ENCODE measurements at places on chromosomes 11 and 22.

DNA sequence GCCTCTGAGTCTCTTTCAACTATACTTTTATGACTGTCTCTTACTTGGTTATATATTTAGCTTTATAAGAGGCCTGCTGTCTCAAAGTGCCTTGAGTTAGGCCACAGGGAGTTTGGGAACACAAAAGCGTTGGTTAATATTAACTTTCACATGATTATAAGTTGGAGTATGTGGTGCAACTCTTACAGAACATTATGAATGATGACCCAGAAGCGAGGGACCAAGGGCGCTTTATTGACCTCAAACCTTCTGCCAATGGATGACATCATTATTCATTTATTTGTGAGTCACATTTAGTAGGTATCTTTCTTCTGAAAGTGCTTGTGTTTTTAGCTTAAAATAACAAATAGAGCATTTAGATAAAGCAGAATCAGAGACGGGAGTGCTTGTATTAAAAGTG, 298.0 kb upstream of the ZC3H12C start:
- no peak for DNase-seq

- DNase-seq, result no peak
Measured at GRCh38 chr11:27305751-27306150, 57.3 kb downstream of the CCDC34 start.

DNA sequence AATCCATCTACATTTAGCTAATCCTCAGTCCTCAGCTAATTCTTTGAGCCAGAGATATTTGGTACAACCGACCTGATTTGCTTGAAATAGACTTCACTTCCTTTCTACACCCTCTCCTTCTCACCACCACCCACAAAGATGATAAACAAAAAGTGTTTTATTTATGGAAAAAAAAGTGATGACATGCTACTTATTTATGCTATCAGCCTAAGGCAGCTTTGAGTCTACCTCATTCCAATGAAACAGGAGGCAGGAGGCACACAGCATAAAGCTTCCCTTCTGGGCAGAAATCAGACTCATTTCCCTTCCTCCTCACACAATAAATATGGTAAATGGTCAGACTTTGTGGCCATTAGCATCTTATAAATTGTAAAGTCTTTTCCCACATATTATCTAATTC, 325.7 kb downstream of the SOX6 start:
- no peak for DNase-seq

- no peak for DNase-seq
Measured at GRCh38 chr11:72436661-72437060, 2.3 kb upstream of the CLPB start.

GRCh38 chr11:80167766-80168165, 726.9 kb upstream of the TENM4 start:
- DNase-seq, result no peak

DNA sequence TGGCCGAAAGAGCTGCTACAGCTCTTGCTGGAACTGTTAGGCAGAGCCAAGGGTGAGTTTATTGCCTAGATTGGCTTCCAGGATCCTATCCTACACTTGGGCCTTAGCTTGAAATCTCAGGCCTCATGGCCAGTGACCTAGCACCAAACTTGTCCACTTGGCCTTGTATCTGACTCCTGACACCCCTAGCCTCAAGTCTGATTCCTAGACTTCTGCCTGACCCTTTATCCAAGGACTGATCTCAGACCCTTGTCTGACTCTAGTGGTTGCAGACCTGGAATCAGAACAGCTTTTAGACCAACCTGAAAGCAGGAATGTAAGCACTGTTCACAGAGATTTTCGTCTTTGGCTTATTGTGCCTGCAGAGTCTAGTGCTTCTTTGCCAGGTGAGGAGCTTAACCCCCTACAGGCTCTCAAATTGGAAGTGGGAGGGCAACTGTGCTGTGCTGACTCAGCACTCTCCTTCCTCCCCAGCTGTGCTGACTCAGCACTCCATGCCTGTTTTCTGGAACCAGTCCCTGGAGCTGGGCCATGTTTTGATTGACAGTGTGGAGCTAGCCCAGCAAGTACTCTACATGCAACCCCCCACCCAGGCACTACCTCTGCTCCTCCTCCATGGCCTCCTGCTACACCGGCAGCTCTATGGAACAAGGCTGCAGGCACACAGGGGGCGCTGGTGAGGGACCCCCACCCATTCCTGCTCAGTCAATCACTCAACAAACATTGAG, 35.1 kb downstream of the RRP8 start:
- no peak for DNase-seq

DNA sequence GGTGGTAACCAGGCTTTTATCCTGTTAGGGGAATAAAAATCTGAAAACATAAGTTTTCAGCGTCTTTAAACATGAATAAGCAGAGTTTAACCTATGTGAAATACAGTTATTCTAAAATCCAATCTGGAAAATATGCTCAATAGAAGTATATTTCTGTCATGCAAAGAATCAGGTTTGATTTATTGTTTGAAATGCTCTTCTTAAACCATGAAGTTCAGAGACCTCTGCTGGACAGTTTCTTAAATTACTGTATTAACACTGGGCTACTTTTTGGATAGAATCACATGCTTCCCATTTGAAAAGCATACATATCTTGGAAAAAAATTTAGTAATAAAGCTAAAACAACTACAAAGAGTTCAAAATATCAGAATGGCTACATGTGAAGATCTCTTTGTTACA, 25.4 kb downstream of the APIP start:
- DNase-seq, result peak; percentile 15

GRCh38 chr11:121670266-121670665, 217.5 kb upstream of the SORL1-AS1 start:
- no peak for DNase-seq

GRCh38 chr22:30196141-30196879, 50.2 kb downstream of the LIF start:
- no peak for DNase-seq

DNA sequence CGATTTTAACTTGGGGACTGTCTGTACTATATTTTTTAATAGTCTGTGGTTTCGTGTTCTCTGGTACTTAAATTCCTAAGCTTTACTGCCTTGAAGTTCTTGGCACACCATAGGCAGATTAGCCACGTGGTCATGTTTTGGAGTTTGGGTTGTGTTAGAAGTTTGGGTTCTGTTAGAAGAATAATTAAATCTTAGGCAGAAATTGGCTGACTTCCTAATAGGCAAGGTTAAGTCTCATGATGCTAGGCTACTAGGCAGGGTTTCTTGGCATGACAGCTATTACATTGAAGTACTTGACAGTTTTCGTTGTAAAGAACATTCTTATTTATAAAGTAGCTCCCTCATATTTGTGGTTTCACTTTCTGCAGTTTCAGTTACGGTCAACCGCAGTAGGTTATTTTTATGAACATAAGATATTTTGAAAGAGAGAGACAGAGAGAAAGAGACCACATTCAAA, 30.0 kb upstream of the MMP7 start:
- DNase-seq, result peak; percentile 42

DNA sequence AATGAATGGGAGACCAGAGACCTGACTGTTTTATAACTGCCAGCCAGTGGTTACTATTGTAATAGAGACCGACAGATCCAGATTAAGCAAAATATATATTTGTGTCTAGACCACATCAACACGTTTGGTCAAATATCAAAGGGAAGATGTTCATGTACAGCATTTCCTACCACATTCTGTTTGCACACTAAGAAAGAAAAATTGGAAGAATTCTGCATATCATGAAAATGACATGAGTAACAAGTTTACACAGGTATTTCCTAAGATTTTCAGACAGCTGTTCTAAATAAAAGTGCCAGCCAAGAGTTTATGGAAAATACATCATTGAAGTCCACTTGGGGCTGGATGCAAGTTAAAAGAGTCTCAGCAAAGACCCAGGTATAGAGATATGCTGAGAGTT, 145.5 kb upstream of the ANO3 start:
- no peak for DNase-seq

DNA sequence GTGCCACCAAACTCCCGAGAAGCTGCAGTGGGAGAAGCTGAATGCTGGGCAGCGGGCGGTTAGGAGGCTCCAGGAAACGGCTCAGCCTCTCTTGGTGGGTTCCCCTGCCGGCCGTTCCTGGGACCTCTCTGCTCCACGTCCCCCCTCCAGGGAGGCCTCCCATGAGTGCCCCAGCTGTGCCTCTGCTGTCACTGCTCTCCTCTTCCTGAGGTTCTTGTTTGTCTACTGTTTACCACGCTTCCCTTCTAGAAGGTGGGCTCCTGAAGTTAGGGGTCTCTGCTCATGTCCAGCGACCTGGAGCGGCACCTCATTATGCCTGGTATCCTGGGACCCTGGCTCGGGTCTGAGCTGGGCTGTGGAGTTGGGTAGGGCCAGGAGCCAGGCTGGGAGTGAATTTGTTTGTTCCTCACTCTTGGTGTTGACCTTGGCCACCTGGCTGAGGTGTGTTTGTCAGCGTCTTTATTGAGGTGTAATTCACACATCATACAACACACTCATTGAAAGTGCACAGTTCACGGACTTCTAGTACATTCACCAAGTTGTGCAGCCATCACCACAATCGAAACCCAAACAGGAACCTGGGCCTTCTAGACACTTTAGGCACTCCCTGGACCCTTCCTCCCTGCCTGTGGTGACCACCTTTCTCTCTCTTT, 37.8 kb upstream of the GRAMD4 start:
- no peak for DNase-seq

- DNase-seq, result no peak
Measured at GRCh38 chr22:23837496-23837859, 1.3 kb downstream of the DERL3 start.

- no peak for DNase-seq
Measured at GRCh38 chr11:71112990-71113389, 139.4 kb downstream of the SHANK2 start.

- peak; percentile 5 for DNase-seq
Measured at GRCh38 chr22:42368379-42369249, 63.6 kb downstream of the NFAM1 start.

DNA sequence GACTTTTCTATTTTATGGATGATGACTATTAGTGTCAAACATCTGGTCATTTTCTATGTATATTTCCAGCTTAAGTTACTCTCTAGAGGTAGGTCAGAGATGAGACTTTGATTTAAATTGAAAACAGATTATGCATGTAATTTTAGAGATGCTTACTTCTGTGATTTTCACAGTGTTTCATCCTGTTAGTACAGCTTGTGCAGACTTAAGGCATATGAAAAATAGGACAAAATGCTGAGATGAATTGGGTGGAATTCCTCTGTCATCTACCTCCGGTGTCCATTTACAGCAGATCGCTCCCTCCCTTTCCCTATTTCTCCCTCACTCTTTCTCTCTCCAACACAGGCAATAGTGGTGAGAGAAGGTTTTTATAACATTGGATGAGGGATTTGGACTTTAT, 14.1 kb downstream of the JAM3 start:
- no peak for DNase-seq

DNA sequence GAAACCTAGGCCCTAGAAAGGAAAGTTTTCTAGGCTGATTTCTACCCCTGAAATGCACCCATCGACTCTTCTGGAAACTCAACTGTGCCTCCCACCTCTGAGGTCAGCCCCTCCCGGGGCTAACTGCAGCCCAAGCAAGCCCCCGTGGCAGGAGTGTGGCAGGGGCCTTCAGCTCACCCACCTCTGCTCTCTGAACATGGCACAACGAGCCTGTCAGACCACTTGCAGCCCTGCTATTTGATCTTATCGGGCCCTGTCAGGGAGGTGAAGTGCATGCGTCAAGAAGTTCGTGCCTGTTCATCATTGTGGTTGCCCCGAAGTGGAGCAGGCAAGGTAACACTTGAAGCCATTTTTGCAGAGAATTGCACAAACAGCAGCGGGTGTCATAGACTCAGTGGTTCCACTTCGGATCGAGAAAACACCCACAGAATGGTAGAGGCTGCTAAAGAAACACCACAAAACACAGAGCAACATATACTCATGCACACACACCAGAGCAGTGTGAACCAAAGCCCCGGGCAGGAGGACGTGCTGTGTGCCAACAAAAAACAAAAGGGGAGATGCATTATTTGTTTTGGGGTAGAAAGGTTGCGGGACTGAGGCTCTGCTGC, 262.7 kb downstream of the ETS1 start:
- DNase-seq, result peak; percentile 92

- DNase-seq, result no peak
Measured at GRCh38 chr11:90113541-90113940, 20.9 kb upstream of the NAALAD2 start.

- peak; percentile 25 for DNase-seq
Measured at GRCh38 chr11:46238078-46238966, 39.1 kb upstream of the CREB3L1 start.

DNA sequence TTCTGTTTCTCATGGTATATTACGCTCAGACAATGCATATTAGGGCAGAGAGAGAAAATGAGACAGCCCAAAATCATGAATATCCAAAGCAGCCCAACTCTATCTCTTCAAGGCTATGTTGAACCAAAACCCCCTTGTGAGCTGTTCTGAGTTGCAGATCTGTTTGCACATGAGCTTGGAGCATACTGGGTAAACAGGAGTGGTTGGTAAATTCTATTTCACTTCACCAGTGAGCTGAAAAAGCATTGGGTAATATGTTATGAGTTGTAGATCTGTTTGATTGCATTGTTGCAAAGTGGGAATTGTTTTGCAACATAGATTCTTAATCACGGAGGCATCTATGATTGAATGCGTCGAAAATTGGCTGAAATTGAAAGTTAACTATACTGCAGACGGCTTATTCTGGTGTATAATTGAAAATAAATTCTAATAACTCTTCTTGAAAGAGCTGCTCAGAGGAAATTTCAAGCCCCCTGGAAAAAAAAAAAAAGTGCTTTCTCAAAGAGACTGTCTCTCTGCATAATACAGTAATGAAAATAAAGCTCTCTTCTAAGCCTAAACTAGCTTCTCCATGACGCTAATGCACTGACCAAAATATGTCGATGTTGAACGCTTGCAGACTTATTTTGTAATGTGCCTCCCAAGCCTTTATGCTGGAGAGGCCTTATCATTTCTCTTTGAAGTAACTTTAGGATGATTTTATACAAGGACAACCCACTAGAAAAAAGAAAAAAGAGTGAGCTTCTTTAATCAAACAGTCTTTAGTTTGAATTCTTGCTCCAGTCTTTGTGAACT, 263.7 kb downstream of the NTM start:
- DNase-seq, result no peak
